AG09309 (cell line): ENCODE measurements at places on chromosomes 1 and 21.

GRCh38 chr1:8004113-8004802 lies 21.9 kb downstream of the ERRFI1 start:
- DNase-seq: no peak

DNA sequence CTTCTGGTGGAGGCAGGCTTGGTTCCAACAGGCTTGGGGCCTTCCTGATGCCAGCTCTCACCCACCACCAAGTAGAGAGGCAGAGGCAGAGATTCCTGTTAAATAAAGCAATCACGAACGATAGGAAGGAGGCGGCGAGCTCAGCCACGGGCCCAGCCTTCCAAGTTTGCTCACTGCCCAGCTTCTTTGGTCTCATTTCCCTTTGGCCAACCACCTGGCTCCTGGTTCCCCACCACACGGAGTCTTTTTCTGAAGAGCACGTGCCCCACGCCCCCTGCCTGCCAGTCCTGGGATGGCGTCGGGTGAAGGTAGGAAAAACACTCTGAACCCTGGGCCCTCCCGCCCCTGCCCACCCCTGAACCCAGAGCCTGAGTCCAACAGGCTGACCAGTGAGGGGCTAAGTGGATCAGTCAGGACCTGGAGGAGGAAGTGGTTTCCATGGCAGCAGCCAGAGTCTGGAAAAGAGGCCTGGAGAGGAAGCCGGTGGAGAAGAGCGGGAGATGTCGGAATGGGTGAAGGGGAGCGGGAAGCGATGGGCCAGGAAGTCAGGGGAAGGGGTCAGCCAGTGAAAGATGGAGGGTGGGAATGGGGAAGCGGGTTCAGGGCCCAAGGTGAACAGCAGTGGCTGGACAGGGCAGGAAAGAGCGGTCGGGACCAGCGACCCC lies 158.2 kb upstream of the KLHDC7A start:
- no peak for DNase-seq

GRCh38 chr1:110850145-110850544 lies 22.8 kb upstream of the CD53 start:
- DNase-seq: no peak

GRCh38 chr1:182251561-182251960 lies 140.0 kb downstream of the GLUL start:
- DNase-seq: no peak
